ENCODE measurements at places on chromosomes 11 and 22. TPM values are rescaled to one million over a fixed set of nuclear protein-coding genes. Genes with fewer than 3 reads are reported as not detected.

GRCh38 chr11:4054643-4055042 lies 40.0 kb upstream of the RRM1 start:
- DNase-seq, result no peak

GRCh38 chr11:39249566-39250365 lies 2209.7 kb downstream of the LRRC4C start:
- no peak for DNase-seq

MRGPRX4 gene
- not detected for total RNA-seq

CXCR5 gene
- total RNA-seq, result 0.27 TPM

GRCh38 chr11:57460022-57460757 lies at the start of gene RTN4RL2:
RTN4RL2 (plus strand) TSS chr11:57460528; CDS start chr11:57460866, 338 bp downstream.
- DNase-seq, result no peak

GRCh38 chr11:60954421-60954820 lies 2.4 kb upstream of the SLC15A3 start:
- DNase-seq, result no peak
